Activated naive CD8-positive, alpha-beta T cell treated with anti-CD3 and anti-CD28 coated beads, Interleukin-2, amount 50 U/mL, for 16 hours (primary cell): ENCODE measurements at places on chromosomes 1 and 21.

DNA sequence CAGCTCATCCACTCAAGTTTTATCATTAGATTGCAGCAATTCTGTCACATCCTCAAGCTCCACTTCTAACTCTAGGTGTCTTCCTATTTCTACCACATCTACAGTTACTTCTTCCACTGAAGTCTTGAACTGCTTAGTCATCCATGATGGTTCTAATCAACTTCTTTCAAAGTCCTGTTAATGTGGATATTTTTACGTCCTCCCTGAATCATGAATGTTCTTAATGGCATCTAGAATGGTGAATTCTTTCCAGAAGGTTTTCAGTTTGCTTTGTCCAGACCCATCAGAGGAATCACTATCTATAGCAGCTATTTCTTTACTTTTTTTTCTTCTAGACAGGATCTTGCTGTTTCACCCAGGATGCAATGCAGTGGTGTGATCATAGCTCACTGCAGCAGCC, 78.0 kb upstream of the RNPC3 start:
- no peak for DNase-seq

GRCh38 chr1:183218971-183219615, 33.0 kb downstream of the LAMC2 start:
- peak; percentile 2 for DNase-seq

DNA sequence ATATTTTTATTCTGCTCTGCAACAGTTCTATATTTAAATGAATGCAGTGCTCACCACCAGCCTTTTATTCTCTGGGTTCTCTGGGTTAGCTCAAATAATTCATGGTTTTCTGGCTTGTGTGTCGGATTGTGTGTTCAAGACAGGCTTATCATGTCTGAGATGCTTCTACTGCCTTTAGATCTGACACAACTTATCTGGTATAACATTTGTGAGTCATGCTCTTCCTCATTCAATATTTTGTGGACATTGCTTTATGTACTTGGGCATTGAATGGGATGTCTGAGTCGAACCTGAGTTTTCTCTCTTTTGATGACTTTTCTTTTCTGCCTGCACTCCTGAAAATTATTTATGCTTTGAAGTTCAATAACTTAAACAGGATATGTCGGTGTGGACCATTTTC, 17.6 kb upstream of the PKP1 start:
- DNase-seq: no peak

DNA sequence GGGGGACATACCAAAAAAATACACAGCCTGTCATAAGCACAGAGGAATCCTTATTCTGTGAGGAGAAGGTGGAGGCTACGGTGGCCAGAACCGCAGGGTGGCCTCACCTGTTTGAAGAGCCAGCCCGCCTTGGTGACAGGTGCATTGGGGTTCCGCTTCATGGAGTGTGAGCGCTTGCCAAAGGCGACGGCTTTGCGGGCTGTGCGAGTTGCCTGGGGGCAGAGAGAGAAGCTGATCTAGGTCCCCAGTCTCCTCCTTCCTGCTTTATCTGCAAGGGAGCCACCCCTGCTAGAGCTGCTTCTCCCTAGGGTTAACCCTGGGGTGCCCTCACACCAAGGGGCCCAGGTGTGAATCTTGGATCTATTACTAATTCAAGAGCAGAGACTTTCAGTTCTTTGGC, 54.3 kb upstream of the GOLT1A start:
- no peak for DNase-seq

- no peak for DNase-seq
Measured at GRCh38 chr1:43256675-43257570, 12.9 kb upstream of the TMEM125 start.

GRCh38 chr1:45585110-45585426, 1.2 kb downstream of the NASP start:
- no peak for DNase-seq

- DNase-seq: no peak
Measured at GRCh38 chr1:29960876-29961275, 724.6 kb downstream of the PTPRU start.

DNA sequence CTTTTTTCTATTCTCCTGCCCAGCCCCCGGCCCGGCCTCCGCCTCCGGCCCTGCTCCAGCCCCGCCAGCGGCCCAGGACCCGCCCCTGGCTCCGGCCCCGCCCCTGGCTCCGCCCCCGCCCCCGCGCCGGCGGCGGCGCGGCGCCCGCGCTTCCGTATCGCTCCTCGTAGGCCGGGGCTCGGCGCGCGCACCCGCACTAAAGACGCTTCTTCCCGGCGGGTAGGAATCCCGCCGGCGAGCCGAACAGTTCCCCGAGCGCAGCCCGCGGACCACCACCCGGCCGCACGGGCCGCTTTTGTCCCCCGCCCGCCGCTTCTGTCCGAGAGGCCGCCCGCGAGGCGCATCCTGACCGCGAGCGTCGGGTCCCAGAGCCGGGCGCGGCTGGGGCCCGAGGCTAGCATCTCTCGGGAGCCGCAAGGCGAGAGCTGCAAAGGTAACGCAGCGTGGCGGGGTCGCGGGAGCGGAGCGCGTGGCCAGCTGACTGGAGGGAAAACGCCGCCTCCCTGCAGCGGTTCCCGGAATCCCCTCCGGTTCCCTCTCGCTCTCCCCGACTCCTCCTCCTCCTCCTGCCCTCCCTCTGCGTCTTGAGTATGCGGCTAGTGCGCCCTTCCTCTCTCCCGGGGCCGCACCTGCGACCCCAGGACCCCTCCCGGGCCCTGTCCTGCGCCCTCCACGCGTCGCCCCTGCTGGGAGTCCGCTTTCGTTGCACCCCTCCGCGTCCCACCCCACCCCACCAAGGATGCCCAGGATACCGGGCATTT, at the start of gene IFNAR2:
Gene IFNAR2, plus strand, starts transcription at position 155 of the 761 bp plus-strand sequence. CDS start 11,985 bp downstream, outside the sequence.
- peak; percentile 47 for DNase-seq

DNA sequence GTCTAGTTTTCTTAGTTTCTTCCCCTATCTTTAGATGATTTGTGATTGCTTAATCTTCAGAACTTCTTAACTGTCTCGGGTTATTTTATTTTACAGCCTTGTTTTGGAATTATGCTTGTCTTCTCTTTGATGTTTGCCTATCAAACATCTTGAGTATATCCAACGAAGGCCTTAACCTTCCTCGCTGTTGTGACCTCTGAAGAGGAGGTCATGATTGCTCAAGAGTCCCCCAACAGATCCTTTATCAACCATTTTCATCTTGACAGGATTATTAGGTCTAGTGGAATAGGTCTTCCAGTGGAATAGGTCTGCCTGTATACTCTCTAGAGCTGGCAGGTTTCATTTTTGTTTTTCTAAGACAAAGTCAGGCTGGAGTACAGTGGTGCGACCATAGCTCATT, 45.7 kb downstream of the UBE4B start:
- DNase-seq: no peak

- no peak for DNase-seq
Measured at GRCh38 chr1:89041119-89041641, 18.5 kb upstream of the GBP3 start.

DNA sequence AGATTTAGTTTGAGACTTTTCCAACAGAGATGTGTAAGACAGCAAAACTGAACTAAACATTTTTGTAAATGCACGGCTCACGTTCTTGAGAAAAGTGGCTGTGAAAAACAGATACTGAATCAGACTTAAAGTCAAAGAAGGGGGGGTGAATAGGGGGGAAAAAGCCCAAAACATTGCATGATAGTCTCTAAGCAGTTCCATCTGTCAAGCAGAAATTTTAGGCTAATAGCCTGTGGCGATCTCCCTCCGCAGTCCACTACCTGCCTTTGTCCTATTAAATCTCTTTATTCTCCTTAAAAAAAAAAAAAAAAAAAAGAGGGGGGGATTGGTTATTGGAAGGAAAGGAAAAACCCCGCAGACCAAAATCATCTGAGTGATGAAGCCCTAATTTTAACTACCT, 217.6 kb upstream of the NFIA start:
- no peak for DNase-seq

DNA sequence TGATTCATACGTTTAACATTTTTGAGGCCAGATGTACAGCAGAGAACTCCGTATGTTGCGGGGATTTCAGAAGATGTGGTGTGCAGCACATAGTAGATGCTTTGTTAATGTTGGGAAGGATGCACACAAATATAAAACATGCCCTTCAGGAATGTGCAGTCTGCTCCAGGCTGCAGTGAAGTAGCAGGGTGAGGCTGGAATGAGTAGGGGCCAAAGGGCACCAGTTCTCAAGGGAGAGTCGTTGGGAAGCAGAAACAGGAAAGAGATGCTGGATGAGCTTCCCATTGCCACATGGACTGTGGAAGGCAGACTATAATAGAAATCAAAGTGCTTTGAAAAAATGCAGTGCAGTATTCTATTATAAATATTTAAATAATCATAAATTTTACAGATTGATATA, 126.9 kb downstream of the NOS1AP start:
- no peak for DNase-seq

DNA sequence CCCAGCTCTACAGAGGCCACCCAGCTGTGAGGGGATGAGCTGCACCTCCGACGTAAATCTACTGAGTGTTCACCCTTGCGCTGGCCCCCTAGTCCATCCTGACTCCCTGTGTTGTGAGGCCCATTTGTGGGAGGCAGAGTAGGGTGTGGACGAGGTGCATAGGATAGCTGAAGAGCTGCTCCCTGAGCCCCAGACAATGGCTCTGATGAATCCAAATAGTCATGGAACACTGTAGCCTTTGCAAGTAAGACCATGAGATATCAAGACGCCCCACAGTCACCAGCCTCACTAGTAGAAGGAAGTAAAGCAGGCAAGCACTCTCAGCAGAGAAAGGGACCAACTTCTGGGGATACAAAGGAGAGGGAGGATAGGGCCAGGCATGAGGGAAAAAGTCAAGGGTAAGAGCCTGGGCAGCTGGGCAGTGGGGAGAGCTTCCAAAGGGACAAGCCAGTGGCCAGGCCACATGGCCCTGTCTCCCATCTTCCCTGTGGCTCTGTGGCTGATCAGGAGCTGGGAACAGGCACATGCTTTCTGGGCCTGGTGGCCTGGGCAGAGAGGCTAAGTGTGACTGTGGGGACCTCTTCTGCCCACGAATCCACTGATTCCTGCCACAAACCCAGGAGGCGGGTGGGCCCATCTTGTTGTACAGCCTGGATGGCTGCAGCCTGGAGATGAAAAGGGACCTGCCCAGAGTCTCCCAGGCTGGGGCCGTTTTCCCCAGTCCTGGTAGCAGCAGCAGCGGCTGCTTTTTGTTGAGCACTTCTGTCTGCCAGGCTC, 55.5 kb upstream of the EPS8L3 start:
- DNase-seq: no peak

DNA sequence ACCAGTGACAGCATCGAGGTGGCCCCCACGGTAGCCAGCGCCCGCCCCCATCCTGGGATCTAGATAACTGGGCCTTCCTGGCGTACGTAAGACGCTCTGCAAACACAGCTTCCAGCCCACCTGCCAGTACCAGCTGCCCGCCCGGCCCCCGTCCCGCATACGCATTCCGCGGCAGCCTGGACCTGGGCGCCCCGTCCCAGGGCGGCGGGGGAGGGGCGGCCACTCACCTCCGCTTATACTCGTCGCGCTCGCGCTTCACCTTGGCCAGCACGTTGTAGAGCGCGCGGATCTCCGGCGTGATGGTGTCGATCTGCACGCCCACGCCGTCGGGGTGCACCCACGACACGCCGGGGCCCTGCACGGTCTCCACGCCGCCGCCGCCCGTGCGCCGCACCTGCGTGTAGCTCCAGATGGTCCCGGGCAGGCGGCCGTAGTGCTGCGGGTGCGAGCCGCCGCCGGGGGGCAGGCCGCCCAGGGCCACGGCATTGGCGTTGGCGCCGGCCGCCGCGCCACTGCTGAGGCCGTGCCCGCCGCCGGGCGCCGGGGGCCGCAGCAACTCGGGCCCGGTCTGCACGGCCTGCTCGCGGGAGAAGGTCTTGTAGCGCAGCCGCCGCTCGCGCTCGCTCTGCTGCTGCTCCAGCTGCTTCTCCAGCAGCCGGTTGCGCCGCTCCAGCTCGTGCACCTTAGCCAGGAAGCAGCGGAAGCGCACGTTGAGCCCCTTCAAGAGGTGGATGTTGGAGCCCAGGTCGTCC, 859 bp downstream of the IFFO2 start:
- DNase-seq: no peak

GRCh38 chr1:227489572-227489971, 73.8 kb upstream of the ZNF678 start:
- no peak for DNase-seq

DNA sequence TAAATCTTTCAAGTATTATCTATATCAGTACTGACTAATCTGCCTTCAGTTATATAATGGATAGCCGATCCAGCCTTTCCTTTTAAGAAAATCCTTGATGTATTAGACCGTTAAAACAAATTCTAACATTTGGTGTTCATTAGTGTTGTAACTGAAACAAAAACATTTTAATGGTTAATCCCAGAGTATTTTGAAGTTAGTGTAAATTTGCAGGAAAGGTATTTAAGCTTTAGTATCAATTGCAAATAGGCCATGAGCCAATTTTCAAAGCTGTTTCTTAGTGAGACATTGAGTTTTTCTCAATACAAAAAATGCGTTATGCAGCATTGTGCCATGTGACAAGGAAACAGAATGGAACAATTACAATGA, 29.6 kb downstream of the DISP1 start:
- no peak for DNase-seq

- no peak for DNase-seq
Measured at GRCh38 chr1:232196042-232196441, 433.9 kb downstream of the SIPA1L2 start.

DNA sequence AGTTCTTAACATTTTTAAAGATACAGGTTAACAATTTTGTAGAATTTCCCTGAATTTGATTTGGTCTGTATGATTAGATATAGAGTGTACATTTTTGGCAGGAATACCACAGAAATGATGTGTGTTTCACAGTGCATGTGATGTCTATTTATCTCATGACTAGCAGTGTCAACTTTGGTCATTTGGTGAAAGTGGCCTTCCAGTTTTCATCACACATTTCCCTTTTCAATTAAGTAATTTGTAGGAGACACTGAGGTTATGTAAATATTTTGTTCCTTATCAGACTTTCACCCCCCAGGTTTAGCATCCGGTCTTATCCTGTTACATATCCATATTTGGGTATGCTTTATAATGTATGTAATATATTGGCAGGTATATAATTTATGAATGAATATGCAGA, 41.8 kb downstream of the MAP3K7CL start:
- DNase-seq: no peak

DNA sequence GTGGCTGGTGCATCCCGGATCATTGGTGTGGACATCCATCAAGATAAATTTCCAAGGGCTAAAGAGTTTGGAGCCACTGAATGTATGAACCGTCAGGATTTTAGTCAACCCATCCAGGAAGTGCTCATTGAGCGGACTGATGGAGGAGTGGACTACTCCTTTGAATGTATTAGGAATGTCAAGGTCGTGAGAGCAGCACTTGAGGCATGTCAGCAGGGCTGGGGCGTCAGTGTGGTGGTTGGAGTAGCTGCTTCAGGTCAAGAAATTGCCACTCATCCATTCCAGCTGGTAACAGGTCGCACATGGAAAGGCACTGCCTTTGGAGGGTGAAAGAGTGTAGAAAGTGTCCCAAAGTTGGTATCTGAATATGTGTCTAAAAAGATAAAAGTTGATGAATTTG, 79.1 kb downstream of the FMN2 start:
- no peak for DNase-seq

DNA sequence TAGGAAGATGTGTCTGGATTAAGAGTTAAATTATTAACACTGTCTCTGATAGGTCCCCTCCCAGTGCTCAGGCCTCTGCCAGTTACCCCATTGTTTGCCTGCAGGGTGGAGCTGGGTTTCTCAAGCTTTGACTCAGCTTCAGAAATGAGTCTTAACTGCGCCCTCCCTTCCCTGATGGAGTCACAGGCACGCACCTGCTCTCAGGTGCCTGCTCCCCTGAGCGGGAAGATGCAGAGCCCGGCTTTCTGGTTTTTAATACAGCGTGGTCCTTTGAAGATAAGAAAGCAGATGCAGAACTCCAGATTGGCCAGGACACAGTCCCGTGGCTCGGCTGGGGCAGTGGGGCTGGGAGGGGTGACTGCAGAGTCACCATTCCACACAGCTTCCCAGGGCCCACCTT, 3.2 kb upstream of the SPRR4 start:
- DNase-seq: no peak

- no peak for DNase-seq
Measured at GRCh38 chr1:116288201-116288598, 84.8 kb upstream of the ATP1A1 start.
